ENCODE measurements at places on chromosomes 7 and 10. TPM values are rescaled to one million over a fixed set of nuclear protein-coding genes. Genes with fewer than 3 reads are reported as not detected.

DNA sequence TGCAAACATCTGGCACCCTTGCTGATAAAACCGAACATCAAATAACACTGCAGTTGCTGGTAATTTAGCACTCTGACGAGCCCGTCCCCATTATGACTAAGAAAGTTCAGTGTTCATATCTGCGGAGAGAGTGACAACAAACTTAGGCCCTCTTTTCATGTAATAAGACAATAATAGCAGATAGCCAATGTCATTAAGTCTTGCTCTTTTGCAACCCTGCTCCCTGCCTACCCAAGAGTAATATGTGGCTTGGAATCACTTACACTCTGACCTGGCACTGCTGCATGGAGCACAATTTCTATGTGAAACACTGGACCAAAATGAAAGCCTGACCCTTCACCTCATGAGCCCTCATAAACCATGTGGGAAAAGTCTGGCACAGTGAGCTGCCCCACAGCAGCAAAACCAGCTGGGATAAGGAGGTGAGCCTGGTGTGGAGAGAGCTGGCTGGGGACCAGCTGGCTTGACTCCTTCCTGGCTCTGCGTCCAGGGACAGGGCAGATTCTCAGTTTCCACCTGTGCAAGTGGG is 86.5 kb downstream of the HIPK2 start:
- no peak for DNase-seq

- DNase-seq, result peak; percentile 93
Measured at GRCh38 chr7:47254081-47254977, 327.6 kb downstream of the TNS3 start.

GRCh38 chr7:66952343-66953043 is 31.5 kb downstream of the TMEM248 start:
- peak; percentile 62 for DNase-seq

FXYD4 gene
- not detected for total RNA-seq

ATOH7 gene
- 0.46 TPM for total RNA-seq

MALRD1 gene
- total RNA-seq, result 0.70 TPM

GAD2 gene
- not detected for total RNA-seq

Measured in endodermal cell (in vitro differentiated cells).